ENCODE measurements at places on chromosomes 5 and 9.

DNA sequence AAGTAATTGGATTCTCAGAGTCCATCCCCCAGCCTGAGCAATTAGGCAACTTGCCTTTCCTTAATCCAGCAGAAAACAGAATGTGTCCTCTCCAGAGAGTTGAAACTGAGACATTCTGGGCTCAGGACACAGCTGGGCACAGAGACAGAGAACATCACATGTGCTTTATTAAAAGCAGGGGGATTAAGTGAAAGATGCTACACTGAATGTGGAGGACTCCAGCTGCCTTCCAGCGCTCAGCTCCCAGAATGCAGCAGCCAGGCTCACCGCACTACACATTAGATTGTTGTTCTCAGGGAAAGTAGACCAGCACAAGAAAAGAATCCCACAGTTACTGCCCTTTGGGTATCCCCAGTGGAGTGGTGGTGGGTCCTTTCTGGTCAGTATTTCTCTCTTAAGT lies 141.6 kb upstream of the IL12B start:
- DNase-seq = no peak

DNA sequence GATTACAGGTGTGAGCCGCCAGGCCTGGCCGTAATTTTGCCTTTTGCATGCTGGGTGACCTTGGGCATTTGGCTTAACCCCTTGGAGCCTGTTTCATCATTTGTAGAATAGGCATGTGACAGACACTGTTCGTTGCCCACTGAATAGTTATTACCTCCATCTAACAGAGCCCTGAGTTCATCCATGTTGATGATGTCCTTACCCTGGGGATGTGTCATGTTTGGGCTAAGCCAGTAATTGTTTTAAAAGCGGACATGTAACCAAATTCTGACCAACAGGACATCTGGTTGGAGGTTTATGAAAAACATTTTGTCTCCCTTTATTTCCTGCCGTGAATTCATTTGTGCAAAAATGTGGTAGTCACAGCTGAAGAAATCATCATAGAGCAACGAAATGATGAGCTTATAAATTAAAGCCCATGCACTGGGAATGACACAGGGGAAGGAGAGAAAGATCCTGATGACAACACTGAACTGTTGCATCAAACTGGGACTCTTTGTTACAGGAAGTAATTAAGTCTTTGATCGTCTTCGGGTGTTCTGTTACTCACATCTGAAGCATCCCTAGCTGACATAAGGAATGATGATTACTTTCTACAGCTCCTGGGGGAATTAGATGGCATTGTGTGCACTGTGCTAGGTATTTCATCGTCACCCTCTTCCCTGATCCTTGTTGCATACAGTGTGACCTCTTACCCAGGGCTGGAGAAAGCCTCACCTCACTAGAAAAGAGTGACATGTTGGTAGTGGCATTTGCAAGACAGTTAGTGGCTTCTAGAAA lies 117.8 kb downstream of the FGF18 start:
- DNase-seq = no peak

- DNase-seq = no peak
These were observed 55.6 kb downstream of the RXRA start for GRCh38 chr9:134381671-134382516.

- DNase-seq = no peak
These were observed 68.7 kb downstream of the MARCHF3 start for GRCh38 chr5:126961702-126962101.

DNA sequence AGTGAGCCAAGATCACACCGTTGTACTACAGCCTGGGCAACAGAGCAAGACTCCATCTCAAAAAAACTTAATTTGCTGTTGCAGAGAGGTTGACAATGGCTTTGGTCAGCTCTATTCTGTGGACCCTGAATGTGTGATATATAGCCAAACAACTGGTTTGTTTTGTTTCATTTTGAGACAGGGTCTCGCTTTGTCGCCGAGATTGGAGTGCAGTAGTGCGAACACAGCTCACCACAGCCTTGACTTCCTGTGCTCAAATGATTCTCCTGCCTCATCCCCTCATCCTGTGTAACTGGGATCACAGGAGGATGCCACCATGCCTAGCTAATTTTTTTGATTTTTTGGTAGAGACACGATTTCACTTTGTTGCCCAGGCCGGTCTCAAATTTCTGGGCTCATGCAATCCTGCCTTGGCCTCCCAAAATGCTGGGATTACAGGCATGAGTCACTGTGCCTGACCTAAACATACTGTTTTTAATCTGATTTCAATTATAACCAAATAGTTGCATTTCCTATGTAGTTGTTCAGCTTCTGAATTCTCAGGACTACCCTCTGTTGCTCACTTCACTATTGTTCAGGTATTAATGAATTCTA lies 9.8 kb downstream of the RNF183 start:
- DNase-seq = no peak

GRCh38 chr9:91297306-91297705 lies 64.4 kb downstream of the AUH start:
- DNase-seq = no peak

- no peak for DNase-seq
These were observed 103.6 kb upstream of the SSBP2 start for GRCh38 chr5:81854485-81854884.
